Coronary artery (tissue), 2 donors: ENCODE measurements at places on chromosomes 3 and 15.

DNA sequence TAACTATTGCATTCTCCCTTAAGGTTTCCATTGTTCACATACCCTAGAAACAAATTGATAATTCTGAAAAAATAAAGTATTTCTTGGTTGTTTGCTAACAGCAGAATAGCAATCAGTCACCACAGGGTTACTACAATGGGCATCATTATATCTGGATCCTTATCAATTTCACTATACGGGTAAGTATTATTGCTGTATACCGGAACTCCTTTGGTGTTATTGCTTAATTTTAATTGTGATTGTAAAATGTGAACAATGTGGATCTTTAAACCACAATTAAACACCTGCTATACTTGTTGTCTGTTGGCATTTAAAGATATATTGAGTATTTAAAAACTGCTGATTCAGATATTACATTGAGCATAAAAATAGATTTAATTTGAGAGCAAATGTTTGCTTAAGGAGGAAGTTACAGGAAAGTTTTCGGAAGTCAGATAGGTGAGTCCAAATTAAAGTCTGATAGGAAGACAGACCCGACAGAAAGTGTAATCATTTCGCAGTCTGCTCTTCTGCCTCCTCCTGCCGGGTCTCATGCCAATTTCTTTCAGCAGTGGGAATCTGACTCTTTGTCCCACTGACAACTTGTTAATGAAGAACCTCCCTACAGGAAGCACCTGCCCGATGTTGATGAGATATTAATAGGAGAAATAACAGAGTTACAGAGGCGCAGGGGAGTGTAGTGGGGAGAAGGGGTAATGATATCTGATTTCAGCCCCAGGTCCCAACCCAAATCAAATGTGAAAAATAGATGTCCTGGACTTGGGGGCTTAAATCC, 169.7 kb upstream of the TBC1D5 start:
- DNase-seq = no peak

GRCh38 chr3:183300996-183301562, 48.0 kb downstream of the B3GNT5 start:
- no peak for DNase-seq

- DNase-seq = no peak
Observed at GRCh38 chr3:42042747-42043098, 48.4 kb upstream of the TRAK1 start.

DNA sequence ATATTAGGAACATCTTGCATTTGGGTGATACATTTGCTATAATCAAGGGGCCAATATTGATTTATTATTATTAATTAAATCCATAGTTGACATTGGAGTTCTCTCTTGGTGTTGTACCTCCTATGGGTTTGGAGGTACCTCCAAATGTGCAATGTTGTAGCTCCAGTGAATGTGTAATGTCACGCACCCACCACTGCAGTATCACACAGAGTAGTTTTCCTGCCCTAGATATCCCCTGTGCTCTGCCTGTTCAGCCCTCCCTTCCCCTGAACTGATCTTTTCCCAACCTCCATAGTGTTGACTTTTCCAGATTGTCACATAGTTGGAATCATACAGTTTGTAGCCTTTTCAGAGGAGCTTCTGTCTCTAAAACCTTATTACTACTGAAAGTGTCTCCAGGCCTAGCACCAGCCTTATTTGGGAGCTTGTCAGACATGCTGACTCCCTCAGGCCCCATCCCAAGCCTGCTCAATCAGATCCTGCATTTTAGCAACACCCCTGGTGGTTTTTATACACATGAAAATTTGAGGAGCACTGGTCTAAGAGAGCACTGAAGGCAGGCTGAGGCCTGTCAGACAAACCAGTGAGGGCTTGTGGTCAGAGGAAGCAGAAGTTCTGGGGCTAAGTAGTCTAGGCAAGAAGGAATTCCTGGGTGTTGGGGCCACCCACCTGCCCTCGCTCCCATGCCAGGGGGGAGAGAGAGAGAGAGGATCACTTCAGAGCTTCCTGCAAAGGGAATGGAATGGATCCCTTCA, 73.4 kb downstream of the SLC6A11 start:
- DNase-seq = no peak

- DNase-seq = no peak
Observed at GRCh38 chr3:195113536-195114425, 157.2 kb downstream of the XXYLT1 start.

DNA sequence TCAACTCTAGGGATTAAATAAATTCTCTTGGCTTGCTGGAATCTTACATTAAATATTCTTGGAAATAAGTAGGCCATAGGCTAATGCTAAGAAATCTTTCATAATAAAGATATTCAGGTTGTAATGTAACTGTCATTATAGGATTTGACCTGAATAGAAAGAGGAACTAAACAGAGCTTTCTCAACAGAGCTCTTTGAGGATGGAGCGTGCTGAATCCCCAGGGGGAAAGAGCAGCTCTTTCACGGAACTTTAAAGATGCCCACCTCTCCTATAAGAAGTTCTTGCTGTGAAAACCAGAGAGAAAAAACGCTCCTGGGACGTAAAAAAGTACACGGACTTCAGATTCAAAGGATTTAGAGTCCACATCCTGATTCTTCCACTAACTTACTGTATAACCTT, 77.9 kb downstream of the NTRK3 start:
- no peak for DNase-seq

GRCh38 chr3:183591881-183592521, 36.5 kb upstream of the KLHL6 start:
- DNase-seq = no peak

- no peak for DNase-seq
Observed at GRCh38 chr3:108503722-108504121, 6.7 kb downstream of the MYH15 start.

GRCh38 chr15:70227147-70227546, 129.4 kb upstream of the TLE3 start:
- DNase-seq = no peak

DNA sequence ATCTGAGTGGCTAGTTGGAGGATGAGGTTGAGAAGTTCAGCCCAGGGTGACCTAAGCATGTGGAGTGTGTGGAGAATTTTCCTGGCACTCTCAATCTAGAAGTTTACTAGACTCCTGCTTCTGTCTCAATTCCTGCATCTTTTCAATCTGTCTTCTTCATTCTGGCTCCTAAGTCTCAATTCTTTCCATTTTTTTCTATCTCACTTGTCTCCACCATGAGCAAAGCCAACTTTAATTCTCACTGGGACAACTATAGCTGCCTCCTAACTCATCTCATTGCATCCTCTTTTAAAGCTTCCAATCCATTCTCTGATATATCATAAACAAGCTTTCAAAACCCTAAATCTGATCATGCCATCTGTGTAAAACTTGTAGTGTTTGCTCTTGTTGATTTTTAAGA, 569.3 kb downstream of the NAALADL2 start:
- DNase-seq = no peak

GRCh38 chr3:193377591-193377990, 962 bp downstream of the ATP13A5 start:
- no peak for DNase-seq

DNA sequence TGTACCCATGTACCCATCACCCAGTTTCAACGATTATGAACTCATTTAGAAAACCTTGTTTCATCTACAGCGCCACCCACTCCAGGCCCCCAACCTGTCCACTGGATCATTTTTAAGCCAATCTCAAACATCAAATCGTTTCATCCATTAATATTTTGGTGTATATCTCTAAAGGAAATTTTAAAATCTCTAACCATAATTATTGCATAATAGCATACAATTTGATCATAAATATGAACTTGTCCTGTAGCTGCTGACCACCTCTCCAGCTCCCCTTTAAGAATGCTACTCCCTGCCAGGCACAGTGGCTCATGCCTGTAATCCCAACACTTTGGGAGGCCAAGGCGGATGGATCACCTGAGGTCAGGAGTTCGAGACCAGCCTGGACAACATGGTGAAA, 2.8 kb upstream of the C3orf70 start:
- no peak for DNase-seq

DNA sequence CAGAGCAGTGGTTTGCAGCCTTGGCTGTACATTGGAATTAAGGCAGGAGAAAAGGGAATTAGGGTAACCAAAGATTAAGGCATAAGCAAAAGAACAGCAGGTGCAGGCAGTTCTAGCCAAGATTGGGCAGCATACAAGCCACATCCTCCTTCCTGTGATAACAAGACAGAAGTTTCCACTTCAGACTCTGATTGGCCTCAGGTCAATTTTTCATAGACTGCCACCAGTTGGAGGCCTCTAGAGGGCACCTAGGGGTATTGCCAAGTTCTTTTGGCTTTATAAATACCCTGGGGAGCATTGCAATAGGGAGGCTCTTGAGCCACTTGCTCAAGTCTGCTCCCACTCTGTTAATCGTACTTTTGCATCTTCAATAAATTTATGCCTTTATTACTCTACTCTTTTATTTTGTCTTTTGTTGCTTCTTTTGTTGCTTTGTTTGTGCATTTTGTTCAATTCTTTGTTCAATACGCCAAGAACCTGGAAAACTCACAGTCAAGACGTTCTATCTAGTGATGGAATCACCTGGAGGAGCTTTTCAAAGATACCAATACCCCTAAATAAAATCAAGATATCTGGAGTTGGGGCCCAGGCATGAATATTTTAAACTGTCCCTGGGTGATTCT, 32.2 kb upstream of the FMN1 start:
- DNase-seq = no peak

GRCh38 chr15:57323806-57324589, 52.3 kb upstream of the CGNL1 start:
- DNase-seq = no peak

- DNase-seq = no peak
Observed at GRCh38 chr3:115804200-115804599, 180.9 kb downstream of the GAP43 start.
